ENCODE measurements at places on chromosomes 12 and 14.

- DNase-seq, result no peak
These were observed 118.6 kb downstream of the TRMT5 start for GRCh38 chr14:60862283-60862682.

GRCh38 chr12:68178774-68179439 is 19.4 kb upstream of the IFNG start:
- DNase-seq, result no peak

DNA sequence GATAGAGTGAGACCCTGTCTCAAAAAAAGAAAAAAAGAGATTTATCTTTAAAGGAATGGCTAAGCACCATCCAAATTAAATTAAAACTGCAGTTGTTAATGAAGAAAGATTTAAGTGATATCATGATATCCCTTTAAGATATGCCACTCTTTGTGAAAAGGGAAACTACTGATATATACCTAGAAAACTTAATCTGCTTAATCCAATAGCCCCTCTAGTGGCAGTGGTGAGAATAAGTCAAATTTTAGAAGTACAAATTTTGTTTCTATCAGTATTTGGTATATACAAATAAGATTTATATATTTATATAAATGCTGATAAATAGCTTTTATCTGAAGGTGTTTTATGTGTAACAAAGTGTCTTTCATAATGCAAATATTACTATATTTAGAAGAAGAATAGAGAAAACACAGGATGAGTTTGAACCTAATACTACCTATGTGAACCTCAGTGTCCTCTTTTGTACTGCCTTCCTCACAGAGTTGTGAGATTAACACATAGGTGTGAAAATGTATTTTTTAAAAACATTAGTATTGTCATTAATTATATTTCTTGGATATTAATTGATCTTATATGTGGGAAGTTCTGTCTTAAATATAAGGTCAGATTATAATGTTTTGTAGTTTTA is 51.4 kb upstream of the GARIN2 start:
- no peak for DNase-seq

DNA sequence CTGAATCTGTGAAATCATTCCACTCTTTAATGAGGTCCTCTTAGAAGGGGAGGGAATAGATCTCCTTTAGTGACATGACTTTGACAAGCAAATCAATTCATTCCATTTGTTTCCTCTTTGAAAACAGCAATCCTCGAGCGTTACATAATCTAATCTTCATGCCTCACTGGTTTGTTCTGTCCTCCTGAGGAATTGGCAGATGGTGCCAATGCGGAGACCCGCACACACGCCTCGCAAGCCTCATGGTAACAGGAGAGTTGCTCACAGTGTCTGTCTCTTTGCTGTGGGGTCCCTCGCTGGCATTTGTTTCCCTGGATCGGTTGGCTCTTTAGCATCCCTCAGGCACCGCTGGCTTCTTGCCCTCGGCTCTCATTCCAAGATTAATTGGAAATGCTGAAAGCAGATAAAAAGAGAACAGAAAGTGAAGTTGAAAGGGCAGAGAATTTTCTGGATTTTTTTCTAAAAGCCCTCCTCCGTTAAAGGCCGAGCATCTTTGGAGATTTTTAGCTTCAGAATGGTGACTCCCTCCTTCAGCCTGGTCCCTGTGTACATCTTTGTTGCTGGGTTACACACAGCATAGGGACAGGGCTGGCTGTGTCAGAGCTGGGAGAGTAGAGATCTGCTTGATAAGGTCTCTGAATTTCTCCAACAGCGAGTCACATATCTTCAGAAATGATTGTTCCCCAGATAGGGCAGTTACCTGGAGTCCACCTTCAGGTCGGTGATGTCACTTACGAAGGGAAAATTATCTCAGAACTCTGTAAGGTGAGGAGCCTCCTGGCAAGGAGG is 10.1 kb upstream of the CABP1 start:
- no peak for DNase-seq

- no peak for DNase-seq
These were observed 30.1 kb upstream of the FRMD6 start for GRCh38 chr14:51621654-51622053.

GRCh38 chr14:33948869-33949408 is 1.9 kb downstream of the EGLN3 start:
- no peak for DNase-seq

- no peak for DNase-seq
These were observed 289.5 kb upstream of the E2F7 start for GRCh38 chr12:77354766-77355362.

DNA sequence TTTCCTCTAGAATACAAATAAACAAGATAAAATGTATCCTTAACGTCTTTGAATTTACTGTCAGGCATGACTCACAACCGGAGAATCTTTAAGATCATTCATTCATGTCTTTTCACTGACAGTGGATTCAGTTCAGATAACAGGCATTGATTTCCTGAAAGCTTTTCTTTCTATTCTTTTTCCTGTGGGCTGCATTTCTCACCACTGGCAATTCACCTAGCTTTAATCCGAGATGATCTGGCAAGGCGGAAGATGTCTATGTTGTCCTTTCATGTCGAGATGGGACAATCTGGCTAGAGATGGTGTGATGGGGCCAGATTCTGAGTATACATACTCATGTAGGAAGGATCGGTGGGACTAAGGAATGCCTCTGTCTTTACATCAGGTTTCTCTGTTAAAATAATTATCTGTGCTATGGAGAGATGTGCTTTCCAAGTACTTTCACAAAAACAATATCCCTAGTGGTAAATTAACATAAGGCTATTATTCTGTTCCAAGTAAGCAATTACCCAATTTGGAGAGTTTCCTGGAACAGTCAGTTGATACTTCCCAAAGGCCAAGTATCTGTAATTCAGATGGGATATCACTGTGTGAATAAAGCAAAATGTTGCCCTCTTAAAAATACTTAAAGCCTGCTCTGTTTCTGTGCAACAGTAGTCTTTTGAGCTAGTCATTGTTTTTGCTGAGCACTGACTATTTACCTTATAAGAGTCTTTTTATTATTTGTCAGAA is 17.8 kb downstream of the ACSS3 start:
- DNase-seq, result peak; percentile 20

- no peak for DNase-seq
These were observed 637 bp downstream of the GZMB start for GRCh38 chr14:24633353-24633752.

- no peak for DNase-seq
These were observed 10.3 kb downstream of the ZFYVE21 start for GRCh38 chr14:103725739-103726395.

GRCh38 chr14:104464907-104465306 is 114.7 kb upstream of the C14orf180 start:
- no peak for DNase-seq

GRCh38 chr12:93288626-93289025 is 89.1 kb upstream of the NUDT4 start:
- DNase-seq, result no peak

GRCh38 chr12:52151153-52151836 is 40.5 kb downstream of the KRT80 start:
- no peak for DNase-seq

- no peak for DNase-seq
These were observed 966.6 kb upstream of the SEL1L start for GRCh38 chr14:82500222-82500621.

- DNase-seq, result no peak
These were observed 1.3 kb downstream of the SDR9C7 start for GRCh38 chr12:56932867-56933266.

- no peak for DNase-seq
These were observed 189.0 kb downstream of the NTF3 start for GRCh38 chr12:5620896-5621295.

DNA sequence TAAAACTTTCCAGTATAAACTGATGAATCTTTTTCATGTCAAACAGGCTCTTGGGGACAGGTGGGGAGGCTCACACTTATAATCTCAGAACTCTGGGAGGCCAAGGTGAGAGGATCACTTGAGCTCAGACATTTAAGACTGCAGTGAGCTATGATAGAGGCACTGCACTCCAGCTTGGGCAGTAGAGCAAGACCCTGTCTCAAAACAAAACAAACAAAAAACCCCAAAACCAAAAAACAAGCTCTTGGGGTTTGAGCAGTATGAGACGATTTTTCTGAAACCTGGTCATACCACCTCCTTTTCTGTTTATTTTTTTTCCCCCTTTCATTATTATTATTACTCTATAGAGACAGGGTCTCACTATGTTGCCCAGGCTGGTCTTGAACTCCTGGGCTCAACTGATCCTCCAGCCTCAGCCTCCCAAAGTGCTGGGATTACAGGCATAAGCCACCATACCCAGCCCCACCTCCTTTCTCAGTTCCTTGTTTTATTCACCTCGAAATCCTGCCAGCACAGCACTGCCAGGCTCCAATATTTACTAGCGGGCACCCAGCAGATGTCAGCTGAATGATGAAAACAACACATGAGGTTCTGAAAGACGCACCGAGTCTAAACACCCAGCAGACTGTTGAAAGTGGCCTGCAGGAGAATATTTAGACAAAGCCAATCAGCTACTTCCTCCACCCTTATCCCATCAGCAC is 19.5 kb upstream of the CDK17 start:
- DNase-seq, result peak; percentile 62

DNA sequence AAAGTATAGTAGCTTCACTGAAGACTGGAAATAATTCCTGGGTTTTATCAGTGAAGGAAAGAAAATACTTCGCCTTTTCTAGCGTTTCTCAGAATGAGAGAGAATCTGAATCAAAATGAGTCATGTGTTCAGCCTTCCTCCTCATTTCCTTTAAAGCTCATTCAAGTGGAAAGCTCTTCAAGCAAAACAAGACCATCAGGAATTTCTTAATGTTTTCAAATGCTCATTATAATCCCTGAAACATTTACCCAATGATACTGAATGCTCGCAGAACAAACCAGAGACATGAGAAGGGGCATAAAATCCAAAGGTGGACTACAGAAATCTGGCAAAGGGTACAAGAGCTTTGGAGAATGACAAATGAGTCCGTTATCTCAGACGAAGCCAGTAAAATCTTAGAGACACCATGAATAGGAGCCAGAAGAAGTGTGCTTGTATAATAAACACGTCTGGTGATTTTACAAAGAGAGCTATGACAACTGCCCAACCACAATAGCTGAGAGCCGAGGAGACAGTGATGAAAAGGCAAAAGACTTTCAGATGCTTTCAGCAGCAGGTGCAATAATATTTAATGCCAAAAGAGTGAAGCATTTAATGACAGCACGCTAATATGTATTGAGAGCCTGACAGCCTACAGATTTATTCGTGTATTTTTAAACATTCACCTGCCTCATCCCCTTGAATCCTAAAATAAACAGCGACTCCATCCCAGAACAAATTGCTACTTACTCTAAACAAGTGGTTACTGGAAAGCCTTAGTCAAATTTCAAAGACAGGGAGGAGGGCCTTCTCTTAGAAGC is 19.0 kb downstream of the SPRING1 start:
- DNase-seq, result peak; percentile 50

- no peak for DNase-seq
These were observed 41.0 kb downstream of the GSC start for GRCh38 chr14:94728950-94729349.
